NB4 (cell line): ENCODE measurements at places on chromosomes 5 and 9.

DNA sequence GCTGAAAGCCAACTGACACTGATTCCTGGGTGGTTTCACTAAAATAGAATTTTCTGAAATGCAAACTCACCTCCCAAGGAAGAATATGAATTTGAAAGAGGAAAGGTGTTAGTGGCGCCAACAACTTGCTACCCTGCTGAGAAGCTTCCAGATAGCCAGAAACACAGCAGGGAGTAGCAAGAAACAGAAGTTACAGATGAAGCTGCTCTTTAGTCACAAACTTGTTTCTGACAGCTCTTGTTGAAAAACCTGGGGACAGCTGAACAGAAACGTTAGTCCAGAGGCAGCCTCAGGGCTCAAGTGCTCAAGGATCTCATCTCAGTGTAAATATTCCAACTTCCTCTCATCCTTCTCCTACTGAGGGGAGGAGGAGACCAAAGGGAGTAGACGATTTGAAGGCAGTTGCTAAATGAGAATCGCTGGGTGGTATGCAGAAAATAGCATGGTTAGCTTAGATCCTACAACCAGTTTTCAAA is 184.1 kb downstream of the PDE4D start:
- no peak for DNase-seq

DNA sequence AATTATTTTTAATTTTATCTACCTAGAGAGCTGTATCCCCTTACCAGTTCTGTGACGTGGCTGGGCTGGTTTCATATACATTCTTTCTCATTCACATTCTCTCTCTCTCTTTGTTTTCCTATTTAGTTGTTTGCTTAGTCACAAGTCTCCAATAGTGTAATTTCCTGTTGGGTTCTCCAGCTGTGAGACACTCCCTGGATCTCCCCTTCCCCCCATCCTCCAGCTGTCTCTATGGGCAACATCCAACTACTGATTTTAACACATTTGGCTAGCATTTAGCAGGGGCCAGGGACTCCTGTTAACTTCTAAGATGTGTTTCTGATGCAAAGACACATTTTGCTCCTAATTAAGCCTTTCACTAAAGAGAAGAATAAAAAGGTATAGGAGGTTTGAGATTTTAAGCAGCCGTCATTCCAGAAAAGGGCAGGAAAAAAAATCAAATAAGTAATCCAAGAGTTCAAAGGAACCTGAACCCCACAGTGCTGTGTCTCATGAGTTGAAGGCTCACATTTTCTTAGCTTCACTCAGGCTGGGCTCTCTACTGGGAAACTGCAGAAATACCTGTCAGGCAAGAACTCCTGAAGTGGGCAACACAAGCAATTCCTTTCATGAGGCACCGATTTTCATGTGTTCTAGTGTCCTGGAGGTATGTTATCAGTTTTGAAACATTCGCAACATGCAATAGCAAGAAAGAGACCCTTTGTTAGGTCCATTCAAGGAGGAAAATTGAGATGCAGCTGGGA is 198.7 kb upstream of the C9orf72 start:
- no peak for DNase-seq

GRCh38 chr5:53674121-53674520 is 113.7 kb downstream of the NDUFS4 start:
- no peak for DNase-seq

DNA sequence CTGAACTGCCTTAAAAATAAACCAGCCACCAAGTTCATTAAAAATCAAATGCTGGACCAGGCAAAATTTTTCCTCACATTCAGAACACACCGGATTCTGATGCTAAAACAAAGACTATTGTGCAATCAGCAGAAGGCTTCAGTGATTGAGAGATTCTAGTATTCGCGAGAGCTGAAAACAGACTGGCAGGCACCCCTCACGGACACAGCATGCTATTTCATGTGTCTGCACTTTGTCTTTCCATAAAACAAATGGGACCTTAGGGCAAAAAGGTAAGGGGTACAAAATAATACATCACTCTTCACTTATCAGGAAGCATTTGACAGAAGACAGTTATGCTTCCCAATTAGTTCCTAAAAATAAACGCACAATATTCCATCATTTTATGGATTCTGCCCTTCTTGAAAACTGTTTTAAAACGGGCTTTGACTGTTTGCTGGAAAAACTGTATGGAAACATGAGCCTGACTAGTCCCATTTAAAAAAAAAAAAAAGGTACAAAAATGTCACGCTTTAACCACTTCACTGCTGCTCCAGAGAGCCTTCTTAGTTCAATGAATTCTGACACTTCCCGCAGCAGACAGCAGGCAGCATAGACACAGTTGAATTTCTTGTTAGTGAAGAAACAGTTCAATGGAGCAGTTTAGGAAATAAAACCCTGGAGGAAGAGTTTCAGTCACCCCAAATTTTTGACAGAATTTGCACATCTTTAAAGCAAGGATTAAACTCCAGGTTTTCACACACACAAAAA is 99.2 kb downstream of the MED27 start:
- DNase-seq: no peak

- no peak for DNase-seq
Measured at GRCh38 chr5:52757527-52757926, 30.2 kb upstream of the ITGA1 start.

DNA sequence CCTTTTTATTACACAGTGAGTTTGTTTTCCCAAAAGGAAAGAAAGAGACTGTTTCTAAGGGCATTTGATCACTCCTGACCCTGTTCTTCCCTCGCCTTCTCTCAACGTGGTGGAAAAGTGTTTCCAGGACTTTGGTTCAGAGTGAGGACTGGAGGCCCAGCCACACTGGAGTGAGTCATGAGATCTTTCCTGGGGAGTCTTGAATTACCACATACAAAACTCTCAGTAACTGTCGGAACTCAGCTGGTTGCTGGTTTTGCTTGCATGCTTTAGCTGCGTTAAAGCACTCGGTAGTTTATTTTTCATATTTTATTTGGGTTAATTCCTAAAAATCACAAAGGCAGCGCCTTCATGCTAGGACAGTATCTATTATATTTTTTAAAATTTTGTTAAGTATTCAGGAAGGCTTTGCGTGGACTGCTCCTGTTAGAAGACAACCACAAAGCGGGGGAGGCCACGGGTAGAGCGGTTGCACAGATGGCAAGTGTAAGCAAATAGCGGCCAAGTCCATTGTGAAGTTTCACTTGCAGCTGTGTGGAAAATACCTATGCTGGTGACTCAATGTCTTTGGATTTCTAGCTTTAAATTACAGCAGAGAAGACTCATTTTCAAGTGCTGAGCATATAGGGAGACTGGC is 77.7 kb downstream of the ARSB start:
- DNase-seq: peak; percentile 95

- DNase-seq: no peak
Measured at GRCh38 chr9:116753389-116753788, 66.3 kb downstream of the TRIM32 start.

DNA sequence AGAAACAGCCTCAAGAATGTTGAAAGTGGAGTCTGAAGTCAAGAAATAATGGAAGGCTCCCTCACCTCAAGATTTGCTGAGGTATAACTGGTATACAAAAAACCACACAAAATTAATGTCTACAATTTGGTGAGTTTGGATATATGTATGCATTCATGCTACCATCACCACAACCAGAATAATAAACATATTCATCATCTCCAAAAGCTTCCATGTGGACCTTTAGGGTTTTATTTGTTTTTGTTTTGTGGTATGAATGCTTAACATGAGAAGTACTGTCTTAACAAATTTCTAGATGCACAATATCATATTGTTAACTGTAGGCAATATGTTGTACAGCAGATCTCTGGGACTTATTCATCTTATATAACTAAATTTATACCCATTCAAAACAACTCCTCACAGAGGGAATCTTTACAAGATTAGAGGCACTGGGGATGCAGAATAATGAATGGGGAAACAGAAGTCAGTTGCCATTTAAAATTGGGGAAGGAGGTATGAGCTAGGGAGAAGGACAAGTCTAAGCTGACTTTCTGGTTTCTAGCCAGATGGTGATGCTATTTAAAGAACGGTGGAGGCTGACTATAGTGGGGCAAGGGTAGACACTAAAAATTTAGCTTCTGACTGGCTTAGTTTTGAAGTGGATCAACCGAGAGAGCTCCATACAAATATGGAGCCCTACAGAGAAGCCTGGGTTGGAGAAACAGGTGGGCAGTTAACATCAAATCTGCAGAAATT is 213.9 kb downstream of the BNC2 start:
- DNase-seq: peak; percentile 21

GRCh38 chr9:113446323-113446740 is 17.2 kb upstream of the RGS3 start:
- peak; percentile 57 for DNase-seq

GRCh38 chr9:84300271-84300670 is 40.3 kb downstream of the SLC28A3 start:
- DNase-seq: no peak

- DNase-seq: no peak
Measured at GRCh38 chr9:129478961-129479630, 141.8 kb downstream of the C9orf50 start.

GRCh38 chr9:91775011-91775707 is 174.9 kb downstream of the ROR2 start:
- DNase-seq: peak; percentile 75

GRCh38 chr9:21715408-21715807 is 87.0 kb upstream of the MTAP start:
- no peak for DNase-seq

DNA sequence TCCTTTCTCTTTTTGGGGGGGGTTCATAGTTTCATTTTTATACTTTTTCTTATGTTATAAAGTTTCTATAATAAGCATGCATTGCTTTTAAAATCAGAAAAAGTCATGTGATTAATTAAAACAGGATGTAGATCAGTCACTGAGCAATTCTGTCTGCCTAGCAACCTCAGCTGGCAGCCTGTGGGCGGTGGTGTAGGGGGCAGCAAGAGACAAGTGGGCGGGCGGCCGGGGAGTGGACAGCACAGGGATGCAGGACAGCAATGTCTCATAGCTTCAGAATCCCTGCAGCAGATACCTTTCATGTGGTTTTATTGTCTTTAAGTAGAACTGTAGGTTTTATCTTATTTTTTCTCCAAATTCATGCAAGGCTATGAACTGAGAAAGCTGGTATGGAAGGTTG is 101.9 kb upstream of the S1PR3 start:
- DNase-seq: no peak

GRCh38 chr5:67620424-67621397 is 424.1 kb upstream of the CD180 start:
- no peak for DNase-seq

GRCh38 chr9:108040783-108041182 is 551.2 kb upstream of the KLF4 start:
- no peak for DNase-seq

GRCh38 chr9:22401671-22402070 is 45.0 kb upstream of the DMRTA1 start:
- no peak for DNase-seq

- no peak for DNase-seq
Measured at GRCh38 chr9:72919246-72919945, 33.5 kb downstream of the ALDH1A1 start.

- DNase-seq: no peak
Measured at GRCh38 chr9:112526973-112527372, 40.3 kb downstream of the KIAA1958 start.

- DNase-seq: no peak
Measured at GRCh38 chr9:4143936-4144717, 155.7 kb downstream of the GLIS3 start.

GRCh38 chr5:32233696-32234447 is 59.8 kb upstream of the GOLPH3 start:
- peak; percentile 93 for DNase-seq

GRCh38 chr5:33479311-33479710 is 38.5 kb downstream of the TARS1 start:
- DNase-seq: no peak

DNA sequence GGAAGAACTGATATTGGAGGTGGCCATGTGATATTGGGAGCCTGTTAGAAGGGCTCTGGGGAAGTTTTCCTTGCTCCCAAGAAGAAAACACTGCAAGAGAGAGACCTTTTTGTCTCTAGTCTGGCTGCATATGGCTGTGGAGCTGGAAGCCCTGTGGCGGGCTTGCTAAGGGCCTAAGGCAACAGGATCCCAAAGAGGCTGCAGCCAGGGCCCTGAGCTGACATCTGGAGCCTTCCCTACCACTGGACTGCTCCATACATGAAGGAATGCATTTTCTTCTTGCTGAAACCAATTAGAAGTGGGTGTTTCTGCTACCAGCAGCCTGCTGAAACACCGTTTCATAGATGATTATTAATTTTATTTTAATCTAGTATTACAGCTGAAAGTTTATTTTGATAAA is 42.2 kb downstream of the GNAQ start:
- DNase-seq: no peak

DNA sequence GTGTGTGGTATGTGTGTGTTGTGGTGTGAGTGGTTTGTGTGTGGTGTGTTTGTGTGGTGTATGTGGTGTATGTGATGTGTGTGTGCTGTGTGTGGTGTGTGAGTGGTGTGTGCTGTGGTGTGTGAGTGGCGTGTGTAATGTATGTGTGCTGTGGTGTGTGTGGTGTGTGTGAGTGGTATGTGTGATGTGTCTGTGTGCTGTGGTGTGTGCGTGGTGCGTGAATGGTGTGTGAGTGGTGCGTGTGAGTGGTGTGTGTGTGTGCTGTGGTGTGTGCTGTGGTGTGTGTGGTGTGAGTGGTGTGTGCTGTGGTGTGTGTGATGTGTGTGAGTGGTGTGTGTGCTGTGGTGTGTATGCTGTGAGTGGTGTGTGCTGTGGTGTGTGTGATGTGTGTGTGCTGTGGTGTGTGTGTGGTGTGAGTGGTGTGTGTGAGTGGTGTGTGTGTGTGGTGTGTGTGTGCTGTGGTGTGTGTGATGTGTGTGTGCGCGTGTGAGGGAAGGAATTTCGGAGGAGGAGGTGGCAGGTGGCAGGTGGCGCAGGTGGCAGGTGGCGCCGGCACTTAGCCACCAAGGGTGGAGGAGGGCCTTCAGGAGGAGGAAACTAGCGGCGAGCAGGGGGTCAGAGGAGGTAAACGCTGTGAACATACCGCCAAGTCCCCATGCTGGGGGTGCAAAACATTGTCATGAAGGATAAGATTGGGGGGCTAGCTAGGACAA is 191.8 kb downstream of the MELK start:
- DNase-seq: no peak

GRCh38 chr9:33103501-33104281 is 27.2 kb upstream of the SMU1 start:
- no peak for DNase-seq

DNA sequence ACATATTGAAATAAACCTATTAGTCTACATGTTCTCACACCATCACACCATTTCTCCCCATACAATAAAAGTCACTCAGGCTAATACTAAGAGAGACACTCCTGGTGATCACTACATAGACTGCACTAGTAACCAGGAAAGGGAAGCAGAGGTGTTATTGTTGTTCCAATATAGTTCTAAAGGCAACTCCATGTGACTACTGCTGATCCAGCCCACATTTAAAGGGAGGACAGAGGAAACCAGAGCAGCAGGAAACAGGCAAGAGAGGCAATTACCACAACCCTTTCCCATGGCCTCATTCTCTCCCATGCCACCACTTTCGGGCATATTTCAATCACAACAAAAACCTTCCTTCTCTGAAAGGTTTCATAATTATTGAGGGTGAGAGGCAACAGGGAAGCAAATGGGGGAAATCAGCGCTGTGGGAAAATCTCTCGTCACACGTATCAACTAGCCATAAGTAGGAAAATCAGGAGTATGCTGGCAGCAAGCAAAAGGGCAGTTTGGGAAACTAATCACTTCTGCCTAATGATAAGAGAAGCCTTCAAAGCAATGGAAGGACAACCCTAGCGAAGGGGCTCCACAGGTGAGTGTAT is 1.8 kb downstream of the UBAP2 start:
- peak; percentile 74 for DNase-seq

- DNase-seq: no peak
Measured at GRCh38 chr5:35794684-35795375, 61.9 kb upstream of the IL7R start.

- peak; percentile 78 for DNase-seq
Measured at GRCh38 chr5:139635606-139636206, 12.4 kb upstream of the CXXC5 start.
